ENCODE measurements at places on chromosomes 2 and 18.

- no peak for DNase-seq
Measured at GRCh38 chr2:32360416-32360815, 3.6 kb downstream of the BIRC6 start.

DNA sequence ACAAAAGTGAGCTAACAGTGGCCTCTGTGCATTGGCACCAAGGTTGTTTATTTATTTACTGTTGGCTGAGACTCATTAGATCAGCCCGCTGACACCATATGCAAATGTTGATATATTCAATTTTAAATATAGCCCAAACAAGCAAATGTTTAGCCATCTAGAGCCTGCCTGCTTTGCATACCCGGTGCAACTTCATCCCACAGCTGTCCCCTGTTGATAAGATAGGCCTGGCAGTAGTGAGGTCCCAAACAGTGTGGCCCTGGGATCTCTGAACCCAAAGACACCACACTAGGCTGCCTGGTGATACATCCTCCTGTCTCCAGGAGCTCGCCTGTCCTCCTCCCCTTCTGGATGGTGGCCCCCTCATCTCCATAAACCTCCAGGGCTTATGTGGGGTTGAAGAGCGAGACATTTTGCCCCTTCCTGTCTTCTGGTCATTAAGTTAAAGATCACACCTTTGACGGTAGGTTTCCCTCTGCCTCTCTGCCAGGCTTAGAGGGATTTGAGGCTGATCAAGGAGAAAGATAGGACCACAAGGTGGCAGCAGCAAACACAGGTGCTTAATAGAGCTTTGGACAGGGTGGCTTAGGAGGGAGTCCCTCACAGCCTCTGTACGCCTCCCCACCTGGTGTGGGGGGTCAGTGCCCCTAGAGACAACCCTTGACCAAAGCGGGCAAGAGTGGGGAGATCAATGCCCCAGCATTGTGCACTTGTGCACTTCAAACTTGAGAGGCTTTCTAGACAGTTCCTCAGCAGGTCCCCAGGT is 23.7 kb upstream of the MYO5B start:
- no peak for DNase-seq

DNA sequence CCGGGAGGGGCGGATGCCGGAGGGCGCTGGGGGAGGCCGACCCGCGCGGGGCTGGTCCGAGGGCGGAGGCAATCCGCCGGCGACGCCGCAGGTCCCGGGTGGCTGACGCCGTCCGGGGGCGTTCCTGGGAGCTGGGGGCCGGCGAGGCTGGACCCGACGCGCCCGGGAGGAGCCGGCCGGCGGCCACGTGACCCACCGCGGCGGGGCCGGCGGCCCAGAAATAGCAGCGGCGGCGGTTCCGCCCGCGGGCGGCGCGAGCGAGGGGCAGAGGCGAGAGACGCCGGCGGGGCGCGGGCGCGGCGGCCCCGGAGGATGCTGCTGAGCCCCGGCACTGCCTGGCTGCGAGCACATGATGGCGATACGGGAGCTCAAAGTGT is at the start of gene RAB31:
Gene RAB31, plus strand, starts transcription at position 245 of the 377 bp plus-strand sequence. Its CDS starts 105 bp downstream, at position 350.
- DNase-seq = no peak

- no peak for DNase-seq
Measured at GRCh38 chr18:40485318-40485717, 1469.7 kb upstream of the PIK3C3 start.

GRCh38 chr2:58057707-58058530 is 11.3 kb downstream of the VRK2 start:
- DNase-seq = no peak

GRCh38 chr2:231170055-231170454 is 28.4 kb upstream of the ARMC9 start:
- no peak for DNase-seq

GRCh38 chr2:74707837-74708236 is 53.8 kb downstream of the SEMA4F start:
- no peak for DNase-seq

GRCh38 chr2:241506793-241507429 is 1.5 kb downstream of the STK25 start:
- no peak for DNase-seq

All from T-helper 2 cell treated with Interferon-gamma antibody and Interleukin-4, amounts not matched to agents 5 μg/mL and 100 μg/mL, for 36 hours (primary cell).